ENCODE measurements at places on chromosomes 2 and 18.

DNA sequence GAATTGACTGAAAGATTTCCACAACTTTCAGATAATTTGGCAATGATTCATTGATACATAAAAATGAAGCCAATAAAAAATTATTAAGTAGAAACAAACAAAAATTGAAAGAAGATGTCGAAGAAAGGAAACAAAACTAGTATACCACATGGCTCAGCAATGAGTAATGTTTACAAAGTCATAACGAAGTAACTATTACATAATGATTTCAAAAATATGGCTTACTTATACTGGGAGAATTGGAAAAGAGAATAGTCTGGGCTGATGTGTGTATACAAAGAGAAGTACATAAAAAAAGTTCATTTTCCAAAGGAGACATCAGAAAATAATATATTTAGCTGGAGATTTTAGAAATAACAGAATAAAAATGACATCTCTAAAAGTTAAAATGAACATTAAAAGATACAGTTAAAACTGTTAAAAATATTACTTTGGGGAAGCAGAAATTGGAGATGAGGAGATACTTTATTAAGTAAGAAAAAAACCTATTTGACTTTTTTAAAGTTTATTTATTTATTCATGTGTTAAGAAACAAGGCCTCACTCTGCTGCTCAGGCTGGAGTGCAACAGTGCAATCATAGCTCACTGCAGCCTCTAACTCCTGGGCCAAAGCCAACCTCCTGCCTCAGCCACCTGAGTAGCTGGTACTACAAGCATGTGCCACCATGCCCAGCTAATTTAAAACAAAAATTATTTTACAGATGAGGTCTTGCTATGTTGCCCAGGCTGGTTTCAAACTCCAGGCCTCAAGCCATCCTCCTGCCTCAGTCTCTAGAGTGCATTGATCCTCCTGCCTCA lies 409.7 kb upstream of the PIK3C3 start:
- no peak for DNase-seq

GRCh38 chr2:148613231-148614013 lies 31.1 kb upstream of the EPC2 start:
- DNase-seq = no peak

GRCh38 chr2:218209078-218209477 lies 7.9 kb upstream of the ARPC2 start:
- no peak for DNase-seq

GRCh38 chr2:76721226-76721625 lies 801.0 kb downstream of the LRRTM4 start:
- no peak for DNase-seq

- DNase-seq = no peak
Observed at GRCh38 chr2:203705178-203705577, 1.3 kb upstream of the CD28 start.

GRCh38 chr2:151067658-151068369 lies 193.8 kb downstream of the RBM43 start:
- no peak for DNase-seq

GRCh38 chr2:203819434-203820133 lies 48.0 kb upstream of the CTLA4 start:
- DNase-seq = no peak

Data from prostate gland (tissue), 2 donors.